GM12878 (cell line): ENCODE measurements at places on chromosomes 6 and 20. TPM values are rescaled to one million over a fixed set of nuclear protein-coding genes. Genes with fewer than 3 reads are reported as not detected.

DNA sequence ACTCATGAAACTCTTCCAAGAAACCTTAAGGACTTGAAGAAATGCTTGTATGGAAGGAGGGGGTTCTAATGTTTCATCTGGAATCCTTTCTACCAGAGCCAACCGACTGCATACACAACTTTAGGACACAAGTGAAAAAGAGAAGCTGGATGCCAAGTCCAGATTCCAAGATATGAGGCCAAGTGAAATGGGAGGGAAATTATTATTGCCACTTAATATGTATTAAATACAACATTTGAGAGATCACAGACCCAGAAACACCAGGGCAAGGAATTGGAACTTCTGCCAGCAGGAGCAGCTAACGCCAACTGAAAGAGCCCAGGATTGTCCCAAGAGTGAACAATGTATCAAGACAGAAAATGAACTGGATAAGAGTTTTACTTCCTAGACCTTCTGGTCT lies 144.2 kb downstream of the ARHGAP18 start:
- no peak overlapping the region for H3K27ac ChIP-seq
- H3K4me1 ChIP-seq = no peaks in the 10 kb centered on the region
- no peak for DNase-seq
- H3K36me3 ChIP-seq = no peaks in the 10 kb centered on the region
- no peaks in the 10 kb centered on the region for H3K27me3 ChIP-seq

- H3K27ac ChIP-seq = no peak overlapping the region
- H3K4me1 ChIP-seq = no peaks in the 10 kb centered on the region
- H3K36me3 ChIP-seq = no peaks in the 10 kb centered on the region
- H3K4me3 ChIP-seq = no peak overlapping the region
- DNase-seq = no peak
- no peaks in the 10 kb centered on the region; the same call in 1 of the 2 replicates for H3K27me3 ChIP-seq
Observed at GRCh38 chr6:105097288-105097687, 82.5 kb downstream of the POPDC3 start.

GRCh38 chr6:148497257-148497656 lies 154.6 kb downstream of the SASH1 start:
- no peaks in the 10 kb centered on the region; the same call in 1 of the 2 replicates for H3K27me3 ChIP-seq
- no peaks in the 10 kb centered on the region for H3K4me1 ChIP-seq
- H3K27ac ChIP-seq = no peak overlapping the region
- DNase-seq = no peak
- no peaks in the 10 kb centered on the region for H3K36me3 ChIP-seq

GRCh38 chr20:57202309-57202708 lies 64.1 kb downstream of the BMP7 start:
- no peak for DNase-seq
- H3K4me3 ChIP-seq = no peak overlapping the region
- no peaks in the 10 kb centered on the region for H3K36me3 ChIP-seq
- H3K4me1 ChIP-seq = no peaks in the 10 kb centered on the region
- no peak overlapping the region for H3K27ac ChIP-seq
- no peaks in the 10 kb centered on the region; the same call in 1 of the 2 replicates for H3K27me3 ChIP-seq

DNA sequence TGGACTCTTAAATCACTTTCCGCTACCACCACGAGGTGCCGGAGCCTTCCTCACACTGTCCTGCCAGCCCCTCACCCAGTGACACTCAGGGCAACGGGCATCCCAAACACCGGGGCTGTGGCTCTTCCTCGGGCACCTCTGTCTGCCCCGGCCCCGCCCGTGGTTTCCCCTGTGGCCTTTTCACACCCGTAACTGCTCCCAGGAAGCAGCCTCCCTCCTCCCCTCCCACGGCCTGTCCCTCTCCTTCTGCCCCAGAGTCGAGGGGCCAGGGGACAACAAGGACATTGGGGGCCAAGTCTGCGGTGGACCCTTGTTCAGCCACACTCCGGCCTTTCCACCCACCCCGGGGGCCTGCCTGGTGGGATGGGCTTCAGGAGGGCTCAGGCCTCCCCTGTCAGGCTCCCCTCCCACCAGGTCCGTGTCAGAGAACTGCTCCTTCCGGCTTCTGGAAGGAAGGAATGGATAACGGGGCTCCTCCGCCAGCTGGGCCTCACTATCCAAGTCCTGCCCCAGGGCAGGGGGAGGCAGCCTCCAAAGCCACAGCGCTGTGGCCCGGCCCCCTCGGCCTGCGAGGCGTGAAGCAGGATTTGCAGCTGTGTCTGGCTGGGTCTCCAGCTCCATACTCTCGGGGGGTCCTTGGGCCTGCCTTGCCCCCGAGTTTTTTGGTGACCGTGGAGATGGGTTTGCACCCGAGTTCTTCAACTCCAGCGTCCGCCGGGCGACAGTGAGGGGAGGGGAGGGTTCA lies 54.7 kb upstream of the CHRNA4 start:
- H3K27me3 ChIP-seq = no peaks in the 10 kb centered on the region
- no peak overlapping the region for H3K27ac ChIP-seq
- no peaks in the 10 kb centered on the region for H3K4me1 ChIP-seq
- H3K4me3 ChIP-seq = no peak overlapping the region

DNA sequence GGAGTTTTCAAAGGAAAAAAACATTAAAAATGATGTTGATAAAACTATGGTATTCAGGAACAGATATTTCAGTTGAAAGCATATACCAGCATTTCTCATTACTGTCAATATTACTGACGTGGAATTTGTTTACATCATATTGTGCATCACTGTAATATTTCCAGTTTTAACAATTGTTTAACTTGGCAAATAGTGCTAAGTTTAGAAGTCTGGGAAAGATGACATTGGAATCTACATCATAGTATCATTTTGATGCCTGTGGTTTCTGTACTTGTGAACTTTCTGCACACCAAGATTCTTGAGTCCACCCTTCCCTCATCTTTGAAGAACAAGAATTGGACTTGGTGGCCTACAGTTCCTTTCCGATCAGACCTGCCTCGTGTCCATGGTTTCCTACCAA lies 98.1 kb downstream of the RALGAPA2 start:
- H3K4me3 ChIP-seq = no peak overlapping the region
- DNase-seq = no peak
- H3K4me1 ChIP-seq = no peaks in the 10 kb centered on the region
- H3K27me3 ChIP-seq = no peaks in the 10 kb centered on the region
- H3K36me3 ChIP-seq = peaks cover 8% of the 10 kb centered on the region; the same call in 1 of the 2 replicates

- no peak for DNase-seq
- H3K27ac ChIP-seq = no peak overlapping the region
- no peaks in the 10 kb centered on the region for H3K36me3 ChIP-seq
- peaks cover 4% of the 10 kb centered on the region; the same call in 1 of the 2 replicates for H3K27me3 ChIP-seq
- H3K4me1 ChIP-seq = no peaks in the 10 kb centered on the region
Observed at GRCh38 chr6:134720353-134721059, 229.4 kb downstream of the ALDH8A1 start.

- no peak overlapping the region for H3K27ac ChIP-seq
- H3K36me3 ChIP-seq = no peaks in the 10 kb centered on the region
- H3K27me3 ChIP-seq = no peaks in the 10 kb centered on the region
- H3K4me3 ChIP-seq = no peak overlapping the region
- no peaks in the 10 kb centered on the region for H3K4me1 ChIP-seq
Observed at GRCh38 chr20:63351811-63352591, 9.1 kb downstream of the CHRNA4 start.

DNA sequence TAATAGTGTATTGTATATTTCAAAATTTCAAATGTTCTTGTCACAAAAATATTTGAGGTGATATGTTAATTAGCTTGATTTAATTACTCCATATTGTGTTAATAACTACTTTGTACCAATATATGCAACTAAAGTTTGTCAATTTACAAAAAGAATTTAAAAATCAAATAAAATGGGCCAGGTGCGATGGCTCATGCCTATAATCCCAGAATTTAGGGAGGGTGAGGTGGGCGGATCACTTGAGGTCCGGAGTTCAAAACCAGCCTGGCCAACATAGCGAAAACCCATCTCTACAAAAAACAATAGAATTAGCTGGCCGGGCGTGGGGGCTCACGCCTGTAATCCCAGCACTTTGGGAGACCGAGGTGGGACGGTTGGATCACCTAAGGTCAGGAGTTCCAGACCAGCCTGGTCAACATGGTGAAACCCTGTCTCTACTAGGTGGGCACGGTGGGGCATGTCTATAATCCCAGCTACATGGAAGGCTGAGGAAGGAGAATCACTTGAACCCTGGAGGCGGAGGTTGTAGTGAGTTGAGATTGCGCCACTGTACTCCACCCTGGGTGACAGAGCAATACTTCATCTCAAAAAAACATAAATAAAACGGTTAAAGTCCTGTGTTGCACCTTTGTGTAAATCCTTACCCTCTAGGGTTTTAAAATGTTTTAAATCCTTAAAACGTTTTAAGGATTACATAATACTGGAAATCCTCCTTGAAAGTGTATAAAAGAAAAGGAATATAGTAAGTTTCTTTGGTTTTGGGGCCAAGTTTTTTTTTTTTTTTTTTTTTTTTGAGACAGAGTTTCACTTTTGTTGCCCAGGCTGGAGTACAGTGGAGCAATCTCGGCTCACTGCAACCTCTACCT lies 4.0 kb downstream of the HSPA1B start:
- no peak overlapping the region; the same call in 1 of the 2 replicates for H3K27ac ChIP-seq
- H3K36me3 ChIP-seq = no peaks in the 10 kb centered on the region
- DNase-seq = no peak
- H3K27me3 ChIP-seq = no peaks in the 10 kb centered on the region
- H3K4me3 ChIP-seq = peak overlapping the region; percentile 79

GRCh38 chr20:59495166-59495565 lies 109.2 kb upstream of the PHACTR3 start:
- no peaks in the 10 kb centered on the region; the same call in 1 of the 2 replicates for H3K27me3 ChIP-seq
- H3K36me3 ChIP-seq = no peaks in the 10 kb centered on the region

GRCh38 chr6:170532867-170533488 lies 20.1 kb downstream of the PSMB1 start:
- no peak for DNase-seq
- H3K27me3 ChIP-seq = no peaks in the 10 kb centered on the region
- H3K27ac ChIP-seq = no peak overlapping the region
- no peaks in the 10 kb centered on the region for H3K4me1 ChIP-seq
- no peak overlapping the region for H3K4me3 ChIP-seq

Gene RPP21
- total RNA-seq = 38.3 and 39.9 TPM in 2 replicates

Gene DAAM2
- total RNA-seq = 0.05 TPM in 1 of 2 replicates, not detected in the other
